ENCODE measurements at places on chromosomes 5 and 9. TPM values are rescaled to one million over a fixed set of nuclear protein-coding genes. Genes with fewer than 3 reads are reported as not detected.

Gene NEUROG1
- not detected for total RNA-seq

Gene TBC1D2
- total RNA-seq, result 8.5 TPM

- no peak overlapping the region for H3K4me3 ChIP-seq
- H3K27ac ChIP-seq, result no peak overlapping the region
- no peak for DNase-seq
Measured at GRCh38 chr9:18849890-18850677, 182.9 kb downstream of the SAXO1 start.

GRCh38 chr9:2359891-2360471, 261.6 kb upstream of the VLDLR start:
- no peak overlapping the region for H3K27ac ChIP-seq
- H3K27me3 ChIP-seq, result no peaks in the 10 kb centered on the region
- H3K4me3 ChIP-seq, result no peak overlapping the region
- H3K36me3 ChIP-seq, result no peaks in the 10 kb centered on the region
- no peak for DNase-seq
- H3K4me1 ChIP-seq, result no peaks in the 10 kb centered on the region

- H3K36me3 ChIP-seq, result no peaks in the 10 kb centered on the region
- no peak for DNase-seq
- H3K4me1 ChIP-seq, result peaks cover 3% of the 10 kb centered on the region
- H3K4me3 ChIP-seq, result no peak overlapping the region
- no peak overlapping the region for H3K27ac ChIP-seq
Measured at GRCh38 chr5:17105744-17106418, 111.5 kb upstream of the BASP1 start.
